Stimulated activated effector memory CD8-positive, alpha-beta T cell treated with anti-CD3 and anti-CD28 coated beads, Interleukin-12 subunit alpha, Interleukin-12 subunit beta, amount 100 ng/mL, for 72 hours (primary cell): ENCODE measurements at places on chromosomes 6 and 20.

- DNase-seq = no peak
These were observed 48.6 kb downstream of the TPD52L1 start for GRCh38 chr6:125201961-125202729.

DNA sequence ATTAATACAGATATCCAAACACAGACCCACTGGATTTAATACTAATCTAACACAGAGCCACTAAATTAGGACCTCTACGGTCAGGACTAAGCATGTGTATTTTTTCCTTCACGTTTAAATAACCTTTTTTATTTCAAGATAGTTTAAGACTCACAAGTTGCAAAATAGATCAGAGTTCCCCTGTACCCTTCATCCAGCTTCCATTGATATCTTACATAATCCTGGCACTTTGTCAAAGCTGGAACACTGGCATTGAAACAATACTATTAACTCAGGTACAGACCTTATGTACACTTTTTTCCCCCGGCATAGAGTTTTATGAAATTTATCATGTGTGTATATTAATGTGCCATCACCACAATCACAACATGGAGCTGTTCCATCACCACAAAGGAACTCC is 2.1 kb downstream of the C6orf163 start:
- DNase-seq = no peak

DNA sequence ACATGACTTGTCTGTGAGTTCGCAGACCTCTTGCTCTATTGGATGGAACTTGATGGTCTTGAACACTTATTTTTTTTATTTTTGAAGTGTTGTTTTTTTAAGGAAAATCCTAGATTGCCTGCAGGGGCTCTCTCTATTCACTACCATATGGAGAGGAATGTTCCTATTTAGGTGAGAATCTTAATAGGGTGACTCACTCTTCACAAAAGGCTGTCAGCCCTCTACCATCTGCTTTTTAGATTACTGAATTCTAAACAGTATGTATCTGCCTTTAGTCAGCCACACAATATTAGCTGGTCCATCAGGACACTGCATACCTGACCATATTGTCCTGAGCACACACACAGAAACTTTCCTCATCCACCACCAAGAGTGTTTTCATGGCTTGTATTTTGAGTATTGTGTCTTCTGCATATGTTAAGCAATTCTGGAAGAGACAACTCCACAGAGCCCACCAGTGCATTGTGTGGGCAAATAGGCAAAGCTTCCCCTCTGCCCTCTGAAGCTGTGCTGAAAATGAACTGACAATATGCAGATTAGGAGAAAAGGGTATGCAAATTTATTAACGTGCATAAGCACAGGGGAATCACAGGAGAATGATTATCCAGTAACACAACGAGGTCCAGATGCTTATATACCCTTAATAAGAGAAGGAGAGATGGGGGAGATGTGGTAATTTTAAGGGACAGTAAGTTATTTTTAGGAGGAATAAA is 6.6 kb upstream of the BTBD9 start:
- DNase-seq = no peak

DNA sequence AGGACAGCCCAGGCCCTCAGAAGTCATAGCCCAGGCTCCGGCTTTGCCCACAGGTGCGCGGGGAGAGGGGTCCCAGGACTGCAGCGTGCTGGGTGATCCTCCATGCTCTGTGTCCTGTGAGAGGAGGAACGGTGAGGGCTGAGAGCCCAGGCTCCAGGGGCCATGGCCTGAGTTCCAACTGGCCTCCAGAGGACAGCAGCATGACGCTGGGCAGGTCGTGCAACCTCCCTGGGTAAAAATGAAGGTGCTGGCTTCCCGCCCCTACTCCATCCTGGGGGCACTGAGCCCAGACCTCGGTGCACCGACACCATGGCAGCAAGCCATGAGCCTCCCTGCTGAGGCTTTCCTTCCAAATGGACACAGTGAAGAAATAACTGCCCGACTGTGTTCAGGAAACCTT is 305.4 kb downstream of the TAF4 start:
- DNase-seq = no peak

DNA sequence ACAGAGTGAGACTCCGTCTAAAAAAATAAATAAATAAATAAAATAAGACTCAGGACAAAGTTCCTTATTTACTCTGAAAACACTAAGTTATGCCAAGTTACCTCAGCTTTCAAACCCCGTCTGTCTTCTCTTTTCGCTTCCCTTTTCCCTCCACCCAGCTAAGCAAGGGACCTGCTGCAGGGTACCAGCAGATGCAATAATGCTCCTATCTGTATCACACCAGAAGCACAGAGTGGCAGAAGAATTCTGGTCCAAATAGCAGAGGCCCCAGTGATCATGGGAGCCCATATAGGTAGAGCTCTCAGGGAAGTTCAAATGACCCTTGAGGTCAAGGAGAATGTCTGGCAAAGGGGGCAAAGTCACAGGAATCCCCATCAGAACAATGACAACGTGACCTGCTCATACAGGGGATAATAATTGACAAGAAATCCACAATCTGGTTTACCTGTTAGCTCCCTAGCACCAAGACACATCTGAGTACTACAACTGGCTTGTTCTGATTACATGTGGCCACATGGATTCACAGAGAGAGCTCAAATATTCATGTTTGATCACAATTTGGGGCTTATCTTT is 8.7 kb downstream of the GCM1 start:
- no peak for DNase-seq

- DNase-seq = no peak
These were observed 4.6 kb upstream of the CPXM1 start for GRCh38 chr20:2804852-2805688.

GRCh38 chr6:153373869-153374268 is 242.8 kb upstream of the RGS17 start:
- no peak for DNase-seq

DNA sequence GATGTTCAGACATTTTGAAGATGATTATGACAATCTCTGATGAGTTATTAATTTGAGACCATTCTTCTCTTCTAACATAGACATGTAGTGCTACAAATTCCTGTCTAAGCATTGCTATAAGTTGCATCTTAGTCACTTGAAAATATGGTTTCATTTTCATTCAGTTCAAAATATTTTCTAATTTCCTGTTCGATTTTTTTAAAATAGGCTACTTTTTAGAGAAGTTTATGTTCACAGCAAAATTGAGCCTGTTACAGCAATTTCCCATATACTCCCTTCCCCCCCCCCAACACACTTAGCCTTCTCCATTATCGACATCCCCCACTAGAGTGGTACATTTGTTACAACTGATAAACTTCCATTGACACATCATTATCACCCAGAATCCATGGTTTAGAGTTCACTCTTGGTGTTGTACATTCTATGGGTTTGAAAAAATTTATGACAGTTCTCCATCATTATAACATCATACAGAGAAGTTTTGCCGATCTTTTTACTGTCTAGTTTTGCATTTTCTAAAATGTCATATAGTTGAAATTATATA is 31.2 kb downstream of the PLAGL1 start:
- no peak for DNase-seq

DNA sequence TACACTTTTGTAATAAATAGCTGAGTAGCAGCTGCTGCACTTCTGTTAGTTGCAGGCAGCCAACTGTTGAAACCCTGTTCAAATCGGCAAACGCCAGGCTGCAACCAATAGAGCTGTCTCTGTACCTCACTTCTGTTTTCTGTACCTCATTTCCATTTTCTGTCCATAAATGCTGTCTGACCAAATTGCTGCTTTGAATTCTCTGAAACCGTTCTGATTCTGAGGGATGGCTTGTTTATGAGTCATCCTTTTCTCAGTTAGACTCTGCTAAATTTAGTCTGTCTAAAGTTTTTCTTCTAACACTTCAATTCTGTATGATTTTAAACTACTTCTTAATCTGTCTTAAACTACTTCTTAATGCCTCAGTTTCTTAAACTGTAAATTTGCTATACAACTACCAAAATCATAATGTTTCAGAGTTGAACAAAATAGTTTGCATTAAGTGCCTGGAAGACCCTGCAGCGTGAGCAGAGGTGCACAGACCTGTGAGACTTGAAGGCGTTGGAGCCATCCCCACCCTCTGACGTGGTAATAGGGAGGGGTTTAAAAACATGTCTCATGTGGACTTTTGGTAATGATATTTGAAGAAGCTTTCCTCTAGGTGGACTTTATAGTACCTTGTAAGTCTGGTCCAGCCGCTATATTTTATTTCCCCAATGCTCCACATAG is 9.6 kb downstream of the BTNL2 start:
- DNase-seq = no peak

DNA sequence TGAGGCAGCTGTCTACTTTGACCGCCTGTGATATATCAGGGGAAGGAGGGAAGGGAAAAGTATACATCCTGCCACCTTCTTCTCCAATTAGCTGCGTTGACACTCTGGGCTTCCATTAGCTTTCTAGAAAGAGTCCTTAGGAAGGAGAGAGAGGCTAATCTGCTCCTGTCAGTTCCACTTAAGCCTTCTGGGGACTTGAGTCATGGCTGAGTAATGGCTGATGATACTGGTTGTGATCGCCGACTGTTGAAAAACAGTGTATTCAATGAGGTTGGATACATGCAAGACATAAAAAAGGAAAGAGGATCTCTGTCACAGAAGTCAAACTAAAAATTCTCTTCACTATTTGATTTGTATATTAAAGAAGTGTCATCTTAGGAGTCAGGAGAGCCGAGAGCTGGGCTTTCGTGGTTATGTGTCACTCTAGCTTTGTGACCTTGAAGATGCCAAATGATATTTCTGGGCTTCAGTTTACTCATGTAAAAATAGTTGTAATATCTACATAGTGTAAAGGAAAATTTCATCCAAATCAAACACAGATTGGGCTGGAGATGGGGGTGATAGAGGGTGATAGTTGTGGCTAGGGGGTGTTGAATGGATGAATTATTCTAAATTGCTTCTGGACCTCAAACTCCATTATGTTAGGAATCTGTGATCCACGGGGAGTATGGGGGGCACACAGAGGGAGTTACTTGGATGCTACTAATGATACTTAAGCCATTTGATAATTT is 189.0 kb downstream of the UST start:
- DNase-seq = no peak

DNA sequence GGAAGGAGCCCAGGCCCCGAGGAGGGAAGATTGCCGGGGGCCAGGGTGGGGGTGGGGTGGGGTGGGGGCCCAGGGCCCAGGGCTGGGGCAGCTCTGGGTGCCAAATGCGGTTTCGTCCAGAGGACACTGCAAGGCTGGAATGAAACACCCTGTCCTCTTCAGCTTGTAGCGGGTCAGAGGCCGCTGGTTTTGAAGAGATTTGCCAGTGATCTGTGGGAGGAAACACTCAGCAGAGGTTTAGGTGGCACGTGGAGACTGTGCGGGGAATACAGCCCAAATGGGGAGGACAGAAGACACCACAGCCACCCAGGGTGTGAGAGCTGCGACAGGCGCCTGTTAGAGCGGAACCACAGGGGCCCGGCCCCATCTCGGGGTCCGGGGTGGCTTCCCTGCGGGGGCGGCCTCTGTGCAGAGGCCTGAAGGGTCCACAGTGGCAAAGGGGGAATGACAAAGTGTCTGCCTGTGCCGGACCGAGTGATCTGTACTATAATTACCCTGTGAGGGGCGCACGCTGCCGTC is 29.2 kb downstream of the FRMD1 start:
- no peak for DNase-seq

DNA sequence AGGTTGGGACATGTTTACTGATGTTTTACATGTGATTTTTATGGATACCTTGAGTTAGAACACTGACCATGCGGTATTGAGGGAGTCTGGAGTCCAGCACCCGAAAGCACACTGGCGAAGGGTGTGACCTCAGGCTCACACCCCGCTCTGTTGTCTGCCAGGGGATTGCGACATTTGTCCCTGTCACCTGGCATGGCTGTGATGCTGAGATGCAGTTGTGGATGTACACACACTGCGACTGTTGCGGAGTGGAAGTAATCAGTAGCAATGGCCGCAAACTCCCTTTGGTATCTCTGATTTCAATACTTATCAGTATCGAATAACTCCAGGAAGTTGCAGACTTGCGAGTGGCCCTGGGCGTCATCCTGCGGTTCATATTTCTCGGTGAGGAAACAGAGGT is 43.2 kb downstream of the CDH4 start:
- no peak for DNase-seq

DNA sequence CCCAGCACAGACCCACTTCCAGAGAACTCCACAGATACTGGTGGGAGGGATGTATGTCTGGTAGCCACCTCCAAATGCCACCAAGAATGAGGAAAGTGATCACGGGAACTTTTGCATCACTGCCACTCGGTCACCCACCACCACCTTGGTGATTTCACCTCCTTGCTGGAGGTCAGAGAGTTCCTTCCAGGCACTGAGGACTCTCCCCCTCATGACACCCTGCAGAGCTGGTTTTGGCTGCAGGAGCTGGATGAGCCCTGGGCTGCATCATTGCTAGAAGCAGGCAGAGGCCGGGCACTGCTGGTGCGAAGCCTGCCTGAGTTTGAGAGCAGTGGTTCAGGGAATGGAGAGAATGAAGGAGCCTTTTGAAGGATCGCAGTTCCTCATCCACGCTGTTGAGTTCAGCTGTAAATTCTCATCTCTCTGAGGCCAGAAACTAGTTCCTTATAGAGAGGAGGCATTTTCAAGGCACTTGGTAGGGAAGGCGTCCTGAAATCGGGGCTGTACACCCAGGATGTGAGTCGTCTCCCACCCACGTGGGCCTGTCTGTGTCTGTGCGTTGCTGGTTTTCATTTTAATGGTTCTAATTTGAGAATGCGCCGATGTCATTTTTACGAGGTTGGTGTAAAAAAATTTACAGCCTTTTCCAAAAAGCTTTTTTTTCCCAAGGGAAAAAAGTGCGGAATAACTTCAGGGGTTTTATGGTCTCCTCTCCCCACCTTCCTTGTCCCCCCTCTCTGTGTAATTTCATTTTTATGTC is 25.0 kb downstream of the FOXP4 start:
- DNase-seq = no peak

- DNase-seq = no peak
These were observed 568.4 kb downstream of the NKAIN2 start for GRCh38 chr6:124371974-124372475.

DNA sequence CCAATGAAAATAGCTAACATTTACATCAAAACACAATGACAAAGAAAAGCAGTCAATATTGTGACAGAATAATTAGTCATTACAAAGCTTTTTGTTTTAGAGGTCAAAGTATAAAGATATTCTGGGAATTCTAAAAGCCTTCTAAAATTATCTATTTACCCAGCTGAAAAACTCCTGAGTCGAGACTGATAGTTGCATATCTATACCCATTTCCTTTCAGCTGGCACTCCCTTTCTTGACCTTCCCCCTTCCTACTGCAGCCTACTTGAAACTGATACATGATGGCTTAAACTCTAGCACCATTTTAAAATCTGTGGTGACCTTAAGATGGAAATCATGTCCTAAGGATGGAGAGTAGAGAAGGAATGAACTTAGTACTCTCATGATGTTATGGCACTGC is 38.6 kb downstream of the LMBRD1 start:
- no peak for DNase-seq
